ENCODE measurements at places on chromosomes 2 and 18.

GRCh38 chr2:56749152-56749752 is 565.5 kb downstream of the CCDC85A start:
- H3K4me3 ChIP-seq, result no peak overlapping the region
- no peak overlapping the region for H3K27ac ChIP-seq
- no peaks in the 10 kb centered on the region for H3K27me3 ChIP-seq
- H3K4me1 ChIP-seq, result no peaks in the 10 kb centered on the region
- H3K36me3 ChIP-seq, result no peaks in the 10 kb centered on the region

DNA sequence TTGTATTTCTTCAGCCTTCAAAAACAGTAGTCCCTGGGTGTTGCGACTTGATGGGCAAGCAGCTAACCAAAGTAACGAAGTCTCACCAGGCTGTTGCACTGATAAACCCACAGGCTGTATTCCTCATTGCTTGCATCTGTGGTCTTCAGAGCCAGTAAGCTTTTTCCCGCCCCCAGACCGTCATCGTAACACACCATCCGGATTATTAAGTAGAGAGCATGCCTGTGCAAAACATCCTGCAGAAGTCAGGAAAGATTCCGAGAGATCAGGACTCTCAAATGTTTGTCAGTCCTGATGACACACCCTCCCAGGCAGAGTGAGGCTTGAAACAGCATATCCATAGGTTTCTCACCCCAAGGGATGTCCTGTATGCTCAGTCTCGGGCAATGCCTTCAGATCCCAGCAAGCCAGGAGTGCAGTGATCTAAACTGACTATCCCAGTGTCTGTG is 15.9 kb downstream of the ITGB1BP1 start:
- H3K4me1 ChIP-seq, result no peaks in the 10 kb centered on the region
- no peak for DNase-seq
- H3K4me3 ChIP-seq, result no peak overlapping the region
- H3K27ac ChIP-seq, result no peak overlapping the region

- H3K4me3 ChIP-seq, result no peak overlapping the region
- no peaks in the 10 kb centered on the region for H3K4me1 ChIP-seq
- no peak for DNase-seq
- no peak overlapping the region for H3K27ac ChIP-seq
Measured at GRCh38 chr2:211611061-211611518, 927.5 kb downstream of the ERBB4 start.

- no peak overlapping the region for H3K27ac ChIP-seq
- peaks cover 2% of the 10 kb centered on the region for H3K27me3 ChIP-seq
- H3K4me3 ChIP-seq, result no peak overlapping the region
- H3K4me1 ChIP-seq, result no peaks in the 10 kb centered on the region
Measured at GRCh38 chr2:6653281-6653750, 212.4 kb downstream of the CMPK2 start.

- no peak for DNase-seq
- H3K4me1 ChIP-seq, result no peaks in the 10 kb centered on the region
- no peaks in the 10 kb centered on the region for H3K27me3 ChIP-seq
- H3K36me3 ChIP-seq, result peaks cover 7% of the 10 kb centered on the region
Measured at GRCh38 chr2:182946958-182947369, 80.5 kb upstream of the FRZB start.

GRCh38 chr18:68316636-68317035 is 398.3 kb downstream of the TMX3 start:
- H3K27ac ChIP-seq, result no peak overlapping the region
- no peaks in the 10 kb centered on the region for H3K27me3 ChIP-seq
- DNase-seq, result no peak
- H3K36me3 ChIP-seq, result no peaks in the 10 kb centered on the region

DNA sequence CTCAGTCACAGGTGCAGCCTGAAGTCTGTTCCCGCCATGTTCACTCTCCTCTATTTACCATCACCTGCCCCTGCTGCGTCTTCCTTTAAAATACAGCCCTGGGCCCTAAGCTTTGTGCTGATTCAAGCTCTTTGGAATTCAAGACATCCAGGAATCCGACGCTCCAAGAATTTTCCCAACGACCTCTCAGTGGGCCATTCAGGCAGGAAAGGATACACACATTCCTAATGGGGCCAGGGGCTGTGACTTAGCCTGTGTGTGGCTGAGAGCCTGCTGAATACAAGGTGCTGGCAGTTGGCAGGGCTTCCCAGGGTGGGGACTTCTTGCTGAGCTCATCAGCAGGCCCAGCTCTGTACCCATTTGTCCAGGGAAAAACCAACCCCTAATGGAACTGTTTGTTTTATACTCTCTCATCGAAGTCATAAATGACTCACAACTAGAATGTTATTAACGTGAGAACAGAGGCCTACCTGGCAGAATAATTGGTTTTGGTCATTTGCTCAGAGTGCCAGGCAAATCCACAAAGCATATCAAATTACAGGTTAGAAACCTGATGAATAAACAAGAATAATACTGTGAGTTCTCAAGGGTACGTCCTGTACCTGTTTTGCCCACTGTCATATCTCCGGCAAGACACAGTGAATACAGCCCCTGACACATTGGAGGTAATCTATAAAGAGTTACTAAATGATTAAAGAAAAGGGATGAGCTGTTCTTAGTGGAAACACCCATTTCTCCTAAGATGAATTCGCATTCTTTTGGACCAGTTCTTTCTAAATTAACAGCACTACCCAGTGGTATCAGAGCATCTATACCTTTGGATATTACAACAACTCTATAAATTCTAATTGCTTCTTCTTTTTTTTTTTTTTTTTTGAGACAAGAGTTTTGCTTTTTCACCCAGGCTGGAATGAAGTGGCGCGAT is 12.6 kb upstream of the KCMF1 start:
- no peak for DNase-seq
- peaks cover 32% of the 10 kb centered on the region for H3K4me1 ChIP-seq
- no peak overlapping the region for H3K4me3 ChIP-seq
- H3K27ac ChIP-seq, result peak overlapping the region; percentile 50
- H3K36me3 ChIP-seq, result peaks cover 19% of the 10 kb centered on the region

GRCh38 chr2:200905618-200906296 is 16.6 kb downstream of the NIF3L1 start:
- H3K4me3 ChIP-seq, result no peak overlapping the region
- H3K4me1 ChIP-seq, result peaks cover 7% of the 10 kb centered on the region
- H3K27ac ChIP-seq, result peak overlapping the region; percentile 24
- H3K36me3 ChIP-seq, result peaks cover 11% of the 10 kb centered on the region
- no peaks in the 10 kb centered on the region for H3K27me3 ChIP-seq

DNA sequence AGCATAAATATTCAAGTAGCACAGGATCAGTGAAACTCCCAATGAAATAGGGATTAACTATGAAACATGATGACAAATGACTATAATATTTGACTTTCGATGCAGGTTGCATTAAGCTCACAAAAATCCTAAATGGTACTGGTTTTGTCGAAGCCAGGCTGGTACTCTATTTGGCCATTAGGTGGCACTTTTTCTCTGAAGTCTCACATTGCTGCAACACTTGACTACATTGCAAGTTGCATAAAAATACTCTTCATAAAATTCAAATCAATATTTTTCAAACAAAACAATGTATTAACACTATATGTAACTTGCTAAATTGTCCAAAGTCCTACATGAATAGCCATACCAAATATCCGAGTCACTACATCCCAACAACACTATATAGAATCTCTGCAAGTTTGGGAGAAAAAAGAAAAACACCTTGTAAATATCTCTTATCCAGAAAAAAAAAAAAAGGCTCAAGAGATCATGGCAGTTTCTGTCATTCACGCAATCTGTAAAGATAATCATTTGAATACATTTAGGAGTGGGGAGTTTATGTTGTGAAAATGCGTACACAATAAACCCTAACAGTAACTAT is 9.5 kb downstream of the RTTN start:
- peaks cover 35% of the 10 kb centered on the region for H3K36me3 ChIP-seq
- no peak overlapping the region for H3K4me3 ChIP-seq
- DNase-seq, result peak; percentile 31
- no peaks in the 10 kb centered on the region for H3K27me3 ChIP-seq

GRCh38 chr18:1487457-1487856 is 582.8 kb downstream of the ADCYAP1 start:
- no peak overlapping the region for H3K27ac ChIP-seq
- no peaks in the 10 kb centered on the region for H3K36me3 ChIP-seq
- H3K27me3 ChIP-seq, result no peaks in the 10 kb centered on the region
- no peak overlapping the region for H3K4me3 ChIP-seq

DNA sequence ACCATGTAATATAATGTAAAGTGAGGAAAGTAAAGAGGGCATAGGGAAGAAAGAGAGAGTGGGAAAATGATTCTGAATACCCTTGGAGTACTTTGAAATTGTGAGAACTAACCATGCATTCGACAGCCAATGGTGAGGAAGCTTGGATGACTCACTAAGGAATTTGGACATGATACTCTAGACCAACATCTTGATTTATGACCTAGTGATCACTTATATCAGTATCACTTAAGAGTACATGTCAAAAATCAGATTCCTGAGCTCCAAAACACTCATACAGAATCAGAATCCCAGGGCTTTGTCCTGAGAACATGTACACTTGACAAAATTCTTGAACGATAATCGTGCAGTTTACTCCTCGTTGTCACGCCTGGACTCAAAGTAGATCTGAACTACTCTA is 1899.8 kb upstream of the PIK3C3 start:
- no peak for DNase-seq
- H3K27ac ChIP-seq, result no peak overlapping the region
- H3K4me3 ChIP-seq, result no peak overlapping the region
- H3K36me3 ChIP-seq, result no peaks in the 10 kb centered on the region
- no peaks in the 10 kb centered on the region for H3K4me1 ChIP-seq
- H3K27me3 ChIP-seq, result no peaks in the 10 kb centered on the region

GRCh38 chr2:8627019-8627691 is 54.7 kb upstream of the ID2 start:
- no peak overlapping the region for H3K4me3 ChIP-seq
- H3K27ac ChIP-seq, result no peak overlapping the region
- no peaks in the 10 kb centered on the region for H3K36me3 ChIP-seq
- no peak for DNase-seq

Measured in activated naive CD4-positive, alpha-beta T cell treated with anti-CD3 and anti-CD28 coated beads for 36 hours (primary cell).